Activated naive CD8-positive, alpha-beta T cell treated with anti-CD3 and anti-CD28 coated beads for 36 hours (primary cell): ENCODE measurements at places on chromosomes 7 and 10.

GRCh38 chr10:86187499-86188239 lies 178.9 kb downstream of the GRID1 start:
- DNase-seq: no peak

- no peak for DNase-seq
Measured at GRCh38 chr7:27064159-27064558, 31.6 kb downstream of the HOXA1 start.

DNA sequence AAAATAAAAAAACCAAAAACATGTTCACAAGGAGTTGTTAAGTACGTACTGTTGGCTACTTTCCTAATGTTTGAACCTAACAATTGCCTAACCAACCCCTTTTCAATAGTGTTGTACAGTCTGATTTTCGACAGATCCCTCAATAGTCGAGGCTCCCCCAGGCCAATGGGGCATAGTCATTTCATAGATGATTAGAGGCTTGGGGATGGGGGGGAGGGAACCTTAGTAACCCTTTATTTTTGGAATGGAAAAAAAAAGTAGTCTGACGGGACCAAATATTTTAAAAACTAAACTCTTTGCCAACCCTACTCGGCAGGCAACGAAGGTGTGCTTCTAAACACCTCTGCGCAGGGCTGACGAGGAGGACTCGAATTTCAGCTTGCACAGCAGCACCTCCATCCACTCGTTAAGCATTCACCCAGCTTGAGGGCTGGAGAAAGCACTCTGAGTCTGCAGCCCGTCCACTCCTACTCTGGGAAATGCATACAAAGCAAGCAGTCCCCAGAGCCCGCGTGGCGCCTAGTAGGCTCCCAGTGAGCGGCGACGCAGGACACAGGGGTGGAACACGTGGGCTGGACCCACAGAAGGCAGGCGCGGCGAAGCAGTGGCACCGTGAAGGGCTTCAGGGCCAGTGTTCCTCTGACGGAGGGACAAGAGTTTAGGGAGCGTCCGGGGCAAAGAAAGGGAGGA lies 899 bp downstream of the PUS7 start:
- DNase-seq: peak; percentile 59

DNA sequence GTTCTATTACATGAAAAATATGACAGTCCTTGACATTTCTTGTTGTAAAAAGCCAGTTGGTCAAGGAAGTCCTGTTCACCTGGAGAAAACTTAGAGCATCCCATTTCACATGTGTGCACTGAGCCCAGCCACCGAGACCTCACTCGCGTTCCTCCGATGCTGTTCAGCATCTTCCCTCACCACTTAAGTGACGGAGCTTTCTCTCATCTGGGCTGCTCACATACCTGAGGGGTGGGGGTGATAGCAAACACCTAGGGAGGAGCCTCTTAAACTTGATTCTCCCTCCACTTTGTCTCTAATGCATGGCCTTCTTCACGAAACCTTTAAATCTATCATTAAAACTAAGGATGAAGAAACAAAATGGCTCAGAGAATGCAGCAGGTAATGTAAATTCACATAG lies 950.2 kb downstream of the GATA3 start:
- no peak for DNase-seq

DNA sequence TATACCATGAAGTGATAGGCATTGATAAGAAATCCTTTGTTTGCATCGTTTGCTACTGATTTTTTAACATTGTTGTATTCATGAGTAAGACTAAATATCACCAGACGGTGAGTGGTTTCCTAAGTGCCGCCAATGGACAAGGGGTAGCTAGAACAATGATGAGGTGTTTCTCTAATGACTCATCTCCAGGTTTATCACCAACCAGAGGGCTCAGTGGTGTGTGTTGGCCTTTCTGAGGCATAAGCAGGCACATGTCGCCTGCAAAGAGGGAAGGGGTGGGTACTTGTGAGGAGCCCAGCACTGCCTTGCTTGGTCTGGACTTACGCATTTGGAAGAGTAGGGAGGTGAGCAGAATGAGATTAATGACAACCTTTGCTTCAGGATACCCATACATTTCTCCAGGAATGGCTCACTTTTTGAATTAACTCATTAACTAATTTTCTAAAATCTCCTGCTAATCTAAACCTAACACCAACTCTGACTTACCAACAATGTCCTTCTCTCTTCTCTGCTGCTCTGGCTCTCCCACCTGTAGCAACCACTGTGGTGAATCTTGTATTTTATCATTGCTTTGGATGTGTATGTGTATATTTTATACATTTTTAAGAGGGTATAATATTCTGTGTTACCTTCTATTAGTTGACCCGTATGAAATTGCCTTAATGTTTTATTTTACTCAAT lies 722.6 kb downstream of the GRID1 start:
- no peak for DNase-seq

GRCh38 chr10:44888886-44889285 lies 22.3 kb upstream of the TMEM72 start:
- no peak for DNase-seq

DNA sequence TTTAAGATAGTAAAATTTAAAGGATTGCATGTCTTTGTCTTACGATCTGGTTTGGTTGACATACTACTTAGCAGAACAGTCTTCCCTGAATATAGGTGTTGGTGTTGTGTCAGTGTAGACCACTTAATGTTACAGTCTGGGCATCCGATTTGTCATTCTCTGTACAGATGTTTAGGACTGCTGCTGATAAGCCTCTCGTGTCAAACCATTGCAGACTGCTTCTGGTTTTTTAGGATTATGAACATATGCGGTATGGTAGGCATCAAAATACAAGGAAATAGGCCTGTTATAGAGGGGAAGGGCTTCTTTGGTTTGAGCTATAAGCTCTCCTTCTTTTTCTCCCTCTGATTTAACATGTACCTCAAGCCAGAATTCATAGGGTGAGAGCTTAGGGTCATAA lies 7.4 kb downstream of the CYP3A43 start:
- DNase-seq: no peak

GRCh38 chr7:91140982-91141381 lies 123.3 kb upstream of the FZD1 start:
- no peak for DNase-seq

DNA sequence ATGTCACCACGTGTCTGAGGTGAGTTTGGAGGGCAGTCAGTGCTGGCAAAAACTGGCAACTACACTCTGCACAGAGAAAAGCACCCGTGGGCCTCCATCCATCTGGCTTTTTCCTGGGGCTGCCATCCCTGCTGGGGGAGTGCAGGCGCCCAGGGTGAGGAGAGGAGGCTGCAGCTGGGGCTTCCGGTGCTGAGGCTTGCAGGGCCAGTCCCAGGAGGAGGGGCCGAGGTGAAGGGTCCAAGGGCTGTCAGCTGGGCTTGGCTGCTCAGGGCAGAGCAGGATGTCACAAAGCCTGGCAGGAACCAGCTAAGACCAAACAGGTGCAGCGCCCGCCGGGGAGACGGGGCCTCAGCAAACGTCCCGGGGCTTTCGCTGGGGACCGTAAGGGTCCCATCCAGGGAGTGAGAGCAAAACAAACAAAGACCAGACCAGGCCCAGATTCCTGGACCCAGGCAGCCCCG lies 77.2 kb downstream of the CFAP46 start:
- DNase-seq: no peak

DNA sequence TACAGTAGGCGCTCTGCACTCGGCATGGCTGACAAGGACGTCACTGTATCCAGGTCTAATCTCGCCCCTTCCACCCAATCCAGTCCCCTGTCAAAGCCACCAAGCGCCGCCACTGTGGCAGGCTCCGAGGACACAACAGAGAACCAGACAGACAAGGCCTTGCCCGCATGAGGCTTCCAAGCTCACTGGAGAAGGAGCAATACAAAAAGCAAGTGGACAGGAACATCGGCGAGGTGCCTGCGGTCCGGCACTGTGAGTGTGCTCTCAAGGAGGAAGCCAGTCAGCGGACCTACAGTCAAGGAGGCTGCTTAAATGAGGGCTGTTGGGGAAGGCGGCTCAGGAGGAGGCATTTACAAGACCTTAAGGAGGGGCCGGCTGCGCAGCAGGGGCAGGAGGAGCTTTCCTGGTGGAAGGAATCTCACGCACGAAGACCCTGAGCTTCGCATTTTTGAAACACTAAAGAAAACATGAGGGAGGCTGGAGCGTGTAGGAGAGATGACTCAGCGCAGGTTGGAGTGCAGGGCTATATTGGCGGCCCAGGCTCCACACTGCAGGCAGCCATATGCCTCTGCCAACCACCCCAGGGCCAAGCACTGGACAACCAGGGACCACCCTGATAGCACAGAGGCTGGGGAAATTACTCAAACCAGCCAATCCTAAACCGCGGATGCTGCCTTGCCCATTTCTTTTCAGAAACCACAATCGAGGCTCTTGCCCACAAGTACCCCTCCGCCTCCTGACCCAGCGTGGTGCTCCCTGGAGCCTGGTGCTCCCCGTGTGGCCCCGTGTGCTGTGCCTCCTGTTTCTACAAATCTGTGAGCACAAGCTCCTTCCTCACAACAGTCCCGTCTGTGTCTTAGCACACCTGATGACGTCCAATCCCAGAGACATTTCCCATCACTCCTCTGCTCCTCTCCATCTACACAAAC lies 28.9 kb downstream of the GNA12 start:
- no peak for DNase-seq

DNA sequence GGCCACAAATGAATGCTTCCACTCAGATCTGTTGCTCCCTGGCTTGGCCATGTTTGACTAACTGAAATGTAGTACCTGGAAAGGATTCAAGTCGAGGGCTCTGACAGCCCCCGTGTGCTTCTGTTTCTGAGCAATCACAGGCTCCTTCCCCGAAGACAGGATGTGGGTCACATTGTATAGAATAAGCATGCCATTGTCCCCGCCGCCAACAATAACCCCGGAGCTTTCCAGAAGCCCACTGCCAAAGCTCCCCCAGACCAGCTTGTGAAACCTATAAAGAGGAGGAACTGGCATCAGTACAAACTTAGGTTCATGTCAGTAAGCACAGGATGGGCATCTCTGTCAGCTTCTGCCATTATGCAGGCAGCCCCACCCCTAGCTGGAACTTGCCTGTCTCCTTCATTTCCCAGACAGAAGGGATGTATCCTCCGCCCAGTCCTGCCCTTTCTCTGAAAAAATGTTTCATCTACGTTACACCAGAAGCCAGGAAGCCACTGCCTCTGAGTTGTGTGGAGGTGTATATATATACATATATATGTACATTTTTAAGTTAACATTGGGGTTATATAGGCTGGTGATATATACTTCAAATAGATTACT lies 10.3 kb downstream of the SEC31B start:
- peak; percentile 62 for DNase-seq

DNA sequence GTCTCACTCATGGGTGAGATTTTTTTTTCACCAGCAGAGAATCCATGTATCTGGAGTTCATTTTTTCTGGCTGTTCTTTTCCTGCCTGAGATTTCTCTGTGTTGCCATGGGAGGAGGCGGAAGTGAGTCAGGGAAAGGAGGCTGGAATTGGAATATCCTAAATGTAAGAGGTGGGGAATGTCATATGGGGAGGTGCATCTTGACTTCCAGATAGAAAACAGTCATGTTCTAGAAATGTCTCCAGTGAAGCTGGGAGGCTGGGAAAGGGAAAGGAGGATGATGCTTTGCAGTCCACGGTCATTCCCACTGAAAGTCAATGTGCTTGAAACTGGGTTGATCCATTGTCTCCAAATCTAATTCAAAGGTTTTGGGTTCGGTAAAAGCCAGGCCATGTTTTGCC lies 39.7 kb upstream of the HPS1 start:
- no peak for DNase-seq

DNA sequence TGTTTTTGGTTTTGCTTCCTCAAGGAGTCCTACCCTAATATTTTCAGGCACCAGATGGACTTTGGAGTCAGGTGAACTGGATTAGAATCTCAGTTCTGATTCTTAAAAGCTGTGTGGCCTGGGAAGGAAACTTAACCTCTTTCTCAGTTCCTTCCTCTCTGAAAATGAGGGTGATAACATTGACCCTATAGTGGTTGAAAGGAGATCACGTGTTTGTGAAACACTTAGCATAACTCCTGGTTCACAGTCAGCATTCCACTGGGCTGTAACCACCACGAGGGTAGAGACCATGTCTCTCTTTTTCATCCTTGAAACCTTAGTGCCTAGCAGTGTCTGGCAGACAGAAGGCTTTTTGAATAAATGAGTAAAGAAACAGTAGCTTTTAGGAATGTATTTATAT lies 16.7 kb downstream of the LSMEM1 start:
- no peak for DNase-seq

- no peak for DNase-seq
Measured at GRCh38 chr10:21700474-21700873, 166.4 kb downstream of the MLLT10 start.

- no peak for DNase-seq
Measured at GRCh38 chr10:124748953-124749645, 4.9 kb upstream of the FAM53B start.

- no peak for DNase-seq
Measured at GRCh38 chr10:5970066-5970465, 7.3 kb downstream of the IL15RA start.

DNA sequence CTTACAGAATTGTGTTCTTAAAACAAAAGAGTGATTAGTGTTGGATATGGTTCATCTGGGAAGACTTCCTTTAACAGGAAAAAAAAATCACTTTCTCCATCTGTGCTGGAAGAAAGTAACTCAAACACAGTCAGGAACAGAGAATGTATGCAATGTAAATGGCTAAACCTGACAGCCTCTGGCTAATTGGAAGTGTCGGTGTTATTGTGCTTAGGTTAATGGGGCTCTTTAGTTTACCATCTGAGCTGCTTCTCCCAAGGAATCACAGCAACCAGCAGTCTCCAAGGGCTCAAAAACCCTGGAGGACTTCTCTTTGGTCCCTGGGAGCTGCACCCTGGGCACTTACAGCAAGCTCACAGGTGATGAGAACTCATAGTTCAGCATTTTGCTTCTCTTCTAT lies 724.5 kb downstream of the LRMDA start:
- DNase-seq: no peak

GRCh38 chr10:113753020-113753692 lies 1.7 kb downstream of the PLEKHS1 start:
- no peak for DNase-seq

DNA sequence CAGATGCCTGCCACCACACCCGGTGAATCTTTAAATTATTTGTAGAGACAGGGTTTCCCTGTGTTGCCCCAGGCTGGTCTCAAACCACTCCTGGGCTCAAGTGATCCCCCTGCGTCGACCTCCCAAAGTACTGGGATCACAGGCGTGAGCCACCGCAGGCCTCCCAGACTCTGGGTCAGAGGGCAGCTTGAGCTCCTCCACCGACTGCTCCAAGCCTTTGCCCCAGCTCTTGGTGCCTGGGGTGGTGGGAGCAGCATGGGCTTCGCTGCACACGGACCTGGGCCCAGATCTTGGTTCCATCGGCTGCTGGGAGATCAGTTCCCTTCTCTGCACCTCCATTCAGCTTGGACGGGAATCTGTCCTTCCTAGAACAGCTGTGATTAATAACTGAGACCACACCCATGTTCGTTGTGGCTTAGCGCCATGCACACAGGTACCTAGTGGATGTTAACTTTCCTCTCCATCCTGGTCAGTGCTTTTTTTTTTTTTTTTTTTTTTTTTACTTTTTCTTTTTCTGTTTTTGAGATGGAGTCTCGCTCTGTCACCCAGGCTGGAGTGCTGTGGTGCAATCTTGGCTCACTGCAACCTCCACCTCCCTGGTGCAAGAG lies 125.3 kb downstream of the CUX1 start:
- no peak for DNase-seq
